Neural crest cell (in vitro differentiated cells): ENCODE measurements at places on chromosomes 7 and 10. TPM values are rescaled to one million over a fixed set of nuclear protein-coding genes. Genes with fewer than 3 reads are reported as not detected.

Gene LIPK
- not detected in 2 replicates for total RNA-seq

Gene SSC4D
- 1.0 and 1.1 TPM in 2 replicates for total RNA-seq

Gene DPP6
- 1.6 and 2.2 TPM in 2 replicates for total RNA-seq

Gene IL6
- not detected in 2 replicates for total RNA-seq

Gene HOXA1
- 3.5 and 3.6 TPM in 2 replicates for total RNA-seq

Gene C7orf33
- total RNA-seq = not detected in 2 replicates

Gene CRYGN
- total RNA-seq = 0.16 and 0.32 TPM in 2 replicates

Gene NME8
- total RNA-seq = not detected in 2 replicates

Gene SFMBT2
- total RNA-seq = 7.0 and 8.8 TPM in 2 replicates

Gene OR2A7
- total RNA-seq = 0.33 and 0.41 TPM in 2 replicates

Gene TMEM178B
- 19.7 and 22.1 TPM in 2 replicates for total RNA-seq
